ENCODE measurements at places on chromosomes 1 and 21.

GRCh38 chr1:108862698-108863477 lies 6.0 kb upstream of the AKNAD1 start:
- no peak for DNase-seq

DNA sequence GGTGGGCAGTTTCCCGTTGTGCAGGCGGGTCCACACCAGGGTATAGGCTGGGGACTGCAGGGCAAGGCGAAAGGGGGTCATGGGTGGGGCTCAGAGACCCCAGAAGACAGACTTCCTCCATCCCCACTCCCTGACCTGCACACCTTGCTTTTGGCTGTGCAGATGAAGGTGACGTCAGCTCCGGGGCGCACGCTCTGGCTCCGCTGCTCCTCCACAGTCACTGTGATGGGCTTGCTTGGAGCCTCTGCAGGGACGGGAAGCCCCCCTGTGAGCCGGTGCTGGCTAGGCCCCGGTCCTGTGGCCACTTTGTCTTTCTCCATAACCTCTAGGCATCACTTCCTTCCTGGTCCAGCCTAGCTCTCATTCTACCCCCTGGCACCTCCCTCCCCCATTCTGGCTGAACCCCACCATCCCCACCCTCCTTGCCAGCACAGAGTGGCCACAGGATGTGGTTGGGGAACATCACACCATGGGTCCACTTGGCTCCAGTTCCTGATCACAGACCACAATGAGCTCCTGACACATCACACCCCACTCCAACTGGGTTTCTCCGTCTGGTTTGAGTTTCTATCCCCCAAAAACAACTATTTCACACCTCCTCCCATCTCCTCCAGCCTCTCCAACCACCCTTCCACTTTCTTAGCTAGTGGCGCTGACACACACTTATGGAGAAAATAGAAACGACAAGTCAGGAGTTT lies 45.2 kb downstream of the LDLRAD2 start:
- peak; percentile 40 for DNase-seq

DNA sequence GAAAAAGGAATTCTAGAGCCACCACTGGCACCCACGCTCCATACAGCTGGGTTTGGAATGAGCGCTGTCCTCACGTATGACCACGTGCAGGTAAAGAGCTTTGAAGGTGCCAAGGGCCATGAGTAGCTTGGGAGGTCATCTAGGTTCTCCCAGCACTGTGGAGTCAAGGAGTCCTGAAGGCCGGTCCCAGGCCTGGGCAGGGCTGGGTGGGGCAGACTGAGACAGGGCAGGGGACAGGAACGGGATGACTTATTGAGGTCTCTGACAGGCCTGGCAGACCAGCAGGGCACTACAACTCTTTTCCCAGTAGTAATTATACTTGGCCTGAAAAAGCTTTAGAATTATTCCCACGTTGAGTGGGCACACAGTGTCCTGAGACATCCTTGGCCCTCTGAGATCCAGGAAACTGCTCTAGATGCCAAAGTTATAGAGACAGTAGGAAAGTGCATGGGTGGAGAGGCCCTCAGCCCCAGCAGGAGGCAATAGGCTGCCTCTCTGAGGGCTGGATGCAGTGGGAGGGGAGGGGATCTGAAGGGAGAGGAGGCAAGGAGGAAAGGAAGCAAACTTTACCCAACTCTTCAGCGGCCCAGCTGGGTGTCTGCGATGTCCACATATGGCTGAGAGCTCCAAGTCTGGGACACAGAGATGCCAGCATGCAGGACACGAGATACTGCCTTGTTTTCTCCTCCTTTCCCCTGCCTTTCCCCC lies 1.8 kb upstream of the CDA start:
- no peak for DNase-seq

- DNase-seq, result no peak
Observed at GRCh38 chr1:15295696-15296095, 48.7 kb downstream of the FHAD1 start.

DNA sequence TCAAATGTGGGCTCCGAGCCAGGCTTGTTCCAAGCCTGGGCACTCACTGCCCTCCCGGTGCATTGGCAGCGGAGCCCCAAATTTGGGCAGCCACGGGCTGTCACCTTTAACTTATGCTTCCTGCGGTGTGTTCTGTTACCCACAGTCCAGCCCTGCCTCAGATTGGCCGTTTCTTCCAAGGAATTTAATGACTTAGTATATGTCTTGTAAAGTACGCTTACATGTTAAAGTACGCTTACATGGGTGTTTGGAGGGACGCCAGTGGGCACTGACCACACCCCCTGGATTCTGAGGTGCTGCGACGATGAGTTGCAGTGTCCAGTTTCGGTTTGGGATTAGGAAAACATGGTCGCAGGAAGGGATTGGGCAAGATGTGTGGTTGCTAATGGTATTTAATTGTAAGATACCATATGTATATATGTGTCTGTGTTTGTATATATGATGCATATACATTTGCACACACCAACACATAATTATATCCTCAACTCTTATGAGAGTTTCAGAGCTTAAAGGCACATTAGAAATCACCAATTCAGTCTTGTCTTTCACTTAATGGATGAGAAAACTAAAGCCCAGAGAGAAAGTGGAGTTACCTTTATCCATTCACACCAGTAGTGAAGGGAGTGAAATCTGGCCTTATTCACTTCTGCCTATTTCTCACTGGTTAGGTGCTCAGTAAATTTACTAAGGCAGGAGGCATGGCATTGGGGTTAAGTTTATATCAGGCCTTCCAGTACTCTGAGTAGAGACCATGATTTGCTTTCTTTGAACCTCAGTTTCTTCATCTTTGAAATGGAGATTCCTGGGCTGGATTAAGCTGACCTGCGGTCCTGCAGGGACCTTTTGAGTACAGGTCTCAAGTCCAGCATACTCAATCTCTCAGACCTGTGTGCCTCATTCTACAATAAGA lies 1.0 kb downstream of the SMYD2 start:
- peak; percentile 62 for DNase-seq

DNA sequence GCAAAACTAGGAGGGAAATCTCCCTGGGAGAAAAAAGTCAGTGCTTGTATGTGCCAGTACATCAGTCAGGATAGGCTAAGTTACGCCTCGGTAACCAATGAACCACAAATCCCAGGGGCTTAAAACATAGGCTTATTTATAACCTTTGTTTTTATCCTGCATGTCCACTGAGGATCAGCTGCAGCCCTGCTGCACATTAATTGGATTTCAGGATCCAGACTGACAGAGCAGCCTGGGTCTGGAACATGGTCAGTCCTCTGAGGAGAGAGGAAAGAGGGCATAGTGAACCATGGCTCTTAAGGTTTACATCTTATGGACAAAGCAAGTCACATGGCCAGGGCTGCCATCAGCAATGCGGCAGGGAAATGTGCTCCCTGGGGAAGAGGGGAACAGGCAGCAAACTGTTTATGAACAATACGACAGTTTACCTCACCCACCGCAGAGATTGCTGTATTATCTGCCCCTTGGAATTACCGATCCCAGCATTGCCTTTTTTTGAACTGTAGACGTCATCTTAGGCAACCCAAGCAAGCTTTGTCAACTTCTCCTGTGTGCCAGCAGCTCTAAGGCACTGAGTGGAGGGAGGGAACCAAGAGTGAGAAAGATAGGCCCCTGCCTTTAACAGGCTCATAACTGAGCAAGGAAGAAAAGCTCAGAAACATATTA lies 9.1 kb upstream of the SPRR4 start:
- no peak for DNase-seq

DNA sequence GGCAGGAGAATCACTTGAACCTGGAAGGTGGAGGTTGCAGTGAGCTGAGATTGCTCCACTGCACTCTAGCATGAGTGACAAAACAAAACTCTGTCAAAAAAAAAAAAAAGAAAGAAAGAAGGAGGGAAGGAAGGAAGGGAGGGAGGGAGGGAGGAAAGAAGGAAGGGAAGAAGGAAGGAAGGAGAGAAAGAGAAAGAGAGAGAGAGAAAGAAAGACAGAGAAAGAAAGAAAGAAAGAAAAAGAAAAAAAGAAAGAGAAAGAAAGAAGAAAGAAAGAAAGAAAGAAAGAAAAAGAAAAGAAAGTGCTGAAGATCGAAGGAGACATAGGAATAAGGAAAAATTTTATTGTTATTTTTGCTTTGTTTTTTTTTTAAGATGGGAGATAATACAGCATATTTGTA lies 166.7 kb downstream of the SLC44A5 start:
- no peak for DNase-seq

DNA sequence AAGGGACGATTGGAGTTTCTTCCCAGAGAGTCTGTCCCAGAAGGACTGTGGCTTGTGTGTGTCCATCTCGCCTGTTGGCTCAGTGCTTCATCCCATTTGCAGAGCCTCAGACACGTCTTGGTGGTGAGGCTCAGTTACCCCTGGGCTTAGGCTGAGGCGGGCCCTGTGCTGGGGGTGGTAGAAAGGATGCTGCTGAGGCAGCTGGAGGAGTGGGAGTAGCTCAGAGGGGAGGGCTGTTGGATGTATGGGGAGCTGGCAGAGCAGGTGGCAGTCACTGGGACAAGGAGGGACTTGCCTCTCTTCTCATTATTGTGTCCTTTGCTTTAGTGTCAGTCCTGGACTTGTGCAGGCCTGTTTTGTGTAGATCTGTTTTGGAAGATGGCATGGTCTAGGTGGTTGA lies 7.3 kb upstream of the MIIP start:
- DNase-seq, result no peak

- DNase-seq, result peak; percentile 94
Observed at GRCh38 chr1:153536012-153536670, 350 bp upstream of the S100A6 start.

GRCh38 chr1:117058810-117059209 lies 1.3 kb upstream of the TTF2 start:
- no peak for DNase-seq

GRCh38 chr1:175433532-175434282 lies 241.1 kb upstream of the KIAA0040 start:
- no peak for DNase-seq

DNA sequence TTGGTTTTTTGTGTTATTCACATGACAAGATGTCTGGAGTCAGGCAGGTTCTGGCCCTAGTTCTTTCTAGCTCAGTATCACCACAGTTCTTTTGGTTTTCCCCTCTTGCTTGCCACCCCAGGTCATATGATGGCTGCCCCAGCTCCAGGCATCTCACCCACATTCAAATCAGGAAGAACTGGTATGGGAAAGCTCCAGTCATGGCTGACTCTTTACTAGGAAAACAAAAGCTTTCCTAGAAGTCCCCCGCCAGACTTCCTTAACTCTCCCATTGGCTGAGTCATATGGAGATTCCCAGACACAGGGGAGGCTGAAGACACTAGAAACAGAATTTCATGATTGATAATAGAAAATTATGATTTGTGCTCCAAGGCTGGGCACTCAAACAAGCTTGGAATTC lies 22.1 kb upstream of the EYA3 start:
- no peak for DNase-seq

GRCh38 chr1:204271970-204272369 lies 58.2 kb upstream of the GOLT1A start:
- DNase-seq, result no peak

- no peak for DNase-seq
Observed at GRCh38 chr1:116125758-116126157, 14.6 kb downstream of the MAB21L3 start.

GRCh38 chr1:219751870-219752507 lies 139.1 kb upstream of the ZC3H11B start:
- no peak for DNase-seq

GRCh38 chr21:28541371-28542112 lies 451.1 kb downstream of the LTN1 start:
- peak; percentile 37 for DNase-seq

GRCh38 chr1:67610450-67610849 lies 74.6 kb upstream of the GADD45A start:
- no peak for DNase-seq

DNA sequence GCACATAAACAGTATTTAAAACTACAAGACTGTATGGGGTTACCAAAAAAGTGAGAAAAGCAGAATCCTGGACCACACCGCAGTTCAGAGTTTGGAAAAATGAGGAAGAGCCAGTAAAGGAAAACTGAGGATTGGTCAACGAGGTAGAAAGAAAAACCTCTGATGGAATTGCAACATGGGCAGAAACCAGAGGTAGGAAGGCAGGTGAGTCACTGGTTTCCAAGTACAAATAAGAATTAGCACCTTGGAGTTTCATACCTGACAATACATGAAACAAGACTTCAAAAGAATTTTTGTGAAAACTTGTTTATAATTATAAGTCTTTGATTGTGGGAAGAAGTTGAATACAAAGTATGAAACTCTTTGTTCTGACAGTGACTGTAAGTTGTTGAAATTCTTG lies 533.7 kb upstream of the DAB1 start:
- DNase-seq, result no peak

DNA sequence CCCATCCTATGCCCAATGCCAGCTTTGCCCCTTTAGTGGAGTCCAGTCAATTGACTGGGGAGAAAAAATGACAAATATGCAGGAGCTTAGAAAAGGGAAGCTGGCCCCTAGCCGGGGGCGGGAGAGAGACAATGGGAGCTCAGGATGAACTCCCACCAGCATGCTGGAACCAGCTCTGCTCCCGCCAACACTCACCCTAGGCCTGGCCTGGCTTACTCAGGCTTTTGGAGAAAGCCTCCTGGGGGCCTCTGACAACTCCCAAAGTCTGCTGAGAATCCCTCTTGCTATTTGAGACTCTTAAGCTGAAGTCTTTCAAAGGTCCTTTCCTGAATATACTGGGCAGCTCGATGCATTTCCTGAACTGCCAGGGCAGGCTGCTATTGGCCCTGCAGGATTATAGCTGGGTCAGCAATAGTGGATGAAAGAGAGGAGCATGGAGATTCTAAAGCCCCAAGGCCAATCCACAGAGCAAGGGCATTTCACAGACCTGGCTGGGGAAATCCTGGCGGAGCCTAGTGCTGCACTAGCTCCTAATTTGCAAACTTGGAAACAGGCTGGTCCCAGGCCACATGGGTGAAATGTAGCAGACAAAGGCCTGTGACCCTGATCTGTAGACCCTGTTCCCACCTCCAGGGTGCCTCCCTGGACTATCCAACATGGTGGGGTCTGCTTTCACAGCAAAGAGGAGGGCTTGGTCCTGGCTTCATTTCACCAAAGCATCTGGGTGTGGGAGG lies 35.7 kb upstream of the CLSTN1 start:
- no peak for DNase-seq

DNA sequence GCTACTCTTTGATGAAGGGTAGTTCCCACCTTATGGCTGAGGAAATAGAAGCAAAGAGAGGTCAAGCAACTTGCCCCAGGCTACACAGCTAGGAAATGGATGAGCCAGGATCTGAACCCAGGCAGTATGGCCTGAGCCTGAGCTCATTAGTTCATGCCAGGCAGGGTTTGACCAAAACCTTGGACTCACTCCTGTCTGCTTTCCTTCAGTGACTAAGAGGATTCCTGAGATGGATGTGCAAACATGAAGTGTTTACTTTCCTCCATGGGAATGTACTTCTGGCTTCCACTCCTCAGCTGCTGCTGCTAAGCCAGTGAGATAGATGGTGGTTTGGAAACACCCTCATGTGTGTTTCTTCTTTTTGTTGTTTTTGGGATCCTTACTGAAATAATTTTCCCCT lies 35.1 kb upstream of the ERRFI1 start:
- peak; percentile 95 for DNase-seq
